Mesothelial cell of epicardium (in vitro differentiated cells): ENCODE measurements at places on chromosomes 5 and 9.

DNA sequence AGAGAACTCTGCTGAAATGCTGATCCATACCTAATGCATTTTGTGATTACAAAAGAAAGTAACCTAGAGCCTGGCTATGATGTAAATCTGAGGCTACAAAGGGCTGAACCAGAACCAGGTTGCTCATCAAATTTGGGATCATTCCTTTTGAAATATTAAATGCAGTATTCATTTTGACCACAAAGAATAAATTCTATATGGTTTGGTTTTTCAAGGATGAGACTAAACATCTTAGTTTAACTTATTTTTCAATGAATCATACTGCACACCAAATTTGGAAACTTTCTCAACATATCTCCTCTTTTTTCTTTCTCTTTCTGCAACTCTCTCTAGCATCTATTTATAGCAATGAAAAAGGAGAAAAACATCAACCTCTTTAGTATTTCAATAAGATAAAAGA lies 46.5 kb downstream of the CEMIP2 start:
- H3K27me3 ChIP-seq = no peaks in the 10 kb centered on the region
- DNase-seq = no peak
- no peak overlapping the region for H3K4me3 ChIP-seq
- peaks cover 33% of the 10 kb centered on the region for H3K4me1 ChIP-seq
- no peak overlapping the region for H3K27ac ChIP-seq

- no peaks in the 10 kb centered on the region for H3K27me3 ChIP-seq
- H3K36me3 ChIP-seq = peaks cover 48% of the 10 kb centered on the region
- peak overlapping the region; percentile 76 for H3K27ac ChIP-seq
- no peak overlapping the region for H3K4me3 ChIP-seq
Observed at GRCh38 chr9:87684627-87685219, 41.2 kb upstream of the CTSL start.

DNA sequence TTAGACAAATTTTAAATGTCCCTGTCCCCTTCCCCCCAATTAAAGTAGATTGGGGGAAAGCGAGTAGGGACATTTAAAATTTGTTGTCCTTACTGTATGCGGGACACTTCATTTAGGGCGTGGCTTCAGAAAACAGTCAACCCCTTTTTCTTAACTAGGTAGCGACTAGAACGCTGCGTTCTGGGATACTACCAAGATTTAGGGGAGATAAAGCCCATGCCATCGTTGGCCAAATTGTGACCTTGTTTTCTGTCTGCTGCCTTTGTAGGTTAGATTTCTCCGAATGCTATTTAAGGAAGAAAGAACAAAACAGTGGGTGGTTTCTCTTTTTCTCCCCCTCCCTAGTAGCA lies 1.2 kb downstream of the CKS2 start:
- peaks cover 7% of the 10 kb centered on the region for H3K36me3 ChIP-seq
- peaks cover 48% of the 10 kb centered on the region for H3K4me1 ChIP-seq
- DNase-seq = no peak
- peak overlapping the region; percentile 95 for H3K4me3 ChIP-seq
- H3K27ac ChIP-seq = peak overlapping the region; percentile 93
- H3K27me3 ChIP-seq = no peaks in the 10 kb centered on the region

- no peak for DNase-seq
- H3K27me3 ChIP-seq = peaks cover 10% of the 10 kb centered on the region
- H3K4me1 ChIP-seq = no peaks in the 10 kb centered on the region
- H3K4me3 ChIP-seq = no peak overlapping the region
Observed at GRCh38 chr9:116939614-116940013, 252.5 kb downstream of the TRIM32 start.

- no peak overlapping the region for H3K4me3 ChIP-seq
- H3K27me3 ChIP-seq = peaks cover 6% of the 10 kb centered on the region
- no peak for DNase-seq
- peaks cover 3% of the 10 kb centered on the region for H3K4me1 ChIP-seq
- H3K27ac ChIP-seq = no peak overlapping the region
Observed at GRCh38 chr5:5542654-5543053, 120.2 kb downstream of the ICE1 start.

- H3K27me3 ChIP-seq = peaks cover 37% of the 10 kb centered on the region
- no peak overlapping the region for H3K27ac ChIP-seq
- H3K36me3 ChIP-seq = no peaks in the 10 kb centered on the region
- no peaks in the 10 kb centered on the region for H3K4me1 ChIP-seq
Observed at GRCh38 chr5:2515180-2515764, 236.2 kb downstream of the IRX2 start.

DNA sequence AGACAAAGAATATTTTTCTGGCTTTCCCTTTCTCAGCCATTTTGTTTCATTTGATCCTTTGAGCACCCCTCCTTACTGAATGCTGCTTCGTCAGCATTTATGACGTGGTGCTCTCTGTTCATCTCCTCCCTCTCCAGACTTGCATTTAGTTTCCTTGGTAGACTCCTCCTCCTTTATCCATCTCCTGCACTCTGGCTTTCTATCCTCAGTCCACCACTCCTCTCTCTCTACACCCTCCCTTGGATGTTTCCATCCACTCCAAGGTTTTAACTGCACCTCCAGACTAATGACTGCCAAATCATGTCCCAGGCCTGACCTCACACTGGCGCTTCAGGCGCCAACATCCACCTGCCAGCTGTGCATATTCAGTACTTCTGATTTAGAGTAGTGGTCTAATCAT lies 245.4 kb downstream of the RAB3C start:
- no peak overlapping the region for H3K27ac ChIP-seq
- H3K36me3 ChIP-seq = no peaks in the 10 kb centered on the region
- no peak overlapping the region for H3K4me3 ChIP-seq

DNA sequence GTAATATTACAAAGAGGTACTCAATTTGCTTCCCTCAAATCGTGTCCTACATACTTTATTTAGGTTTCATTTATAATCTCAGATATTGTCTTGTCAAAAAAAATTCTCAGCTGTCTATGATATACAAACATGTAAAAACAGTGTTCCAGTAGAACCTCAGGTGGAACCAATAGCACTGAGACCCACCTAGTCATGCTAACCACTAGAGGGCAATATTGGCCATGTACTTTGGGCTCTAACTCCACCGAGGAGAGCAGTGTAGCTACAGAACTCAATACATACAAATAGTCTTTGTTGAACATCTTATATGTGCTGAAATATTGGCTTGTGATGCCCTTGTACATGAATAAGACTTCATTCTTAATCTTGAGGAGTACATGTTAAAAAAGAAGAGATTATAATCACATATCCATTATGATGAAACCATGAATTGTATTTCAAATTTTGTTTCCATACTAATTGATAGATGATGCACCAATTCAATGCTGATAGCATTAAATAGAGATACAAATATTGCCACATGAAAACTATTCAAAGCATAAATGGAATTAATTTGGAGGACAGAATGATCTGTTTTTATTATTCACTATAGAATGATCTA lies 71.2 kb upstream of the CNTLN start:
- no peaks in the 10 kb centered on the region for H3K27me3 ChIP-seq
- DNase-seq = no peak
- H3K4me3 ChIP-seq = no peak overlapping the region
- no peak overlapping the region for H3K27ac ChIP-seq
- H3K36me3 ChIP-seq = no peaks in the 10 kb centered on the region

DNA sequence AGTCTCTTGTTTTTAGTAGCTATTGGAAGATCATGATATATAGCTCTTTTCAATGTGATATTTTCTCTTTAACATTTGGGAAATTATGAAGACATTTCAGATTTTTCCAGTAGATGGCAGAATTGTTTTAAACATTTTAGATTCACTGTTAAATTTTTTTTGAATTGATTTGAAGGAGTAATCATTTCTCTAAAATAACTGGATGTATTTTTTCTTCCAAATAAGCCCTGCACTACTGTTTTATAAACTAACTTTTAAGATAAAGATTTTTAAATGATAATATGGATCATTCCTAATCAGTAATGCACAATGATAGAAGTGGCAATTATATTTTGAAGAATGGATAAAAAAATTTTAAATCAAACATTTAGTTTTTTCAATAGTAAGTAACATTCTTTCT lies 14.2 kb downstream of the NDUFAF2 start:
- H3K27ac ChIP-seq = no peak overlapping the region
- H3K36me3 ChIP-seq = peaks cover 9% of the 10 kb centered on the region
- no peak overlapping the region for H3K4me3 ChIP-seq

GRCh38 chr5:84191281-84191680 lies 193.4 kb downstream of the EDIL3 start:
- no peak overlapping the region for H3K27ac ChIP-seq
- no peak for DNase-seq
- no peaks in the 10 kb centered on the region for H3K4me1 ChIP-seq
- H3K4me3 ChIP-seq = no peak overlapping the region
- H3K36me3 ChIP-seq = no peaks in the 10 kb centered on the region

DNA sequence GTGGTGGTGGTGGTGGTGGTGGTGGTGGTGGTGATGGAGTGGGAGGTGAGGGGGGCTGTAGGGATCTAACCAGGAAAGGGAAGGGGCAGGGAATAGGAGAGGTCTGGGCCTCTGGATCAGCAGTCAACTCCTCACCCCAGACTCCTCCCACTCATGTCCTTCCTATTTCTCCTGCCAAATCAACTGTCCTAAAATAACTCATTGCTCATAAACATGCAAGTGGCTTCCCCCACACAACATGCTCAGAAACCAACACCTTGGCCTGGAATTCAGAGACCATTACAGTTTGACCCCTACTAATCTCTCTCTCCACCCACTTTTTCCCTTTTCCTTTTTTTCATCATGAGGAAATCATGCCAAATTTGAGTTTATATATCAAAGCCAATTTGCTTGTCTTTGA lies 8.4 kb upstream of the FSD1L start:
- peaks cover 11% of the 10 kb centered on the region for H3K4me1 ChIP-seq
- no peaks in the 10 kb centered on the region for H3K27me3 ChIP-seq
- H3K27ac ChIP-seq = no peak overlapping the region
- H3K4me3 ChIP-seq = no peak overlapping the region

DNA sequence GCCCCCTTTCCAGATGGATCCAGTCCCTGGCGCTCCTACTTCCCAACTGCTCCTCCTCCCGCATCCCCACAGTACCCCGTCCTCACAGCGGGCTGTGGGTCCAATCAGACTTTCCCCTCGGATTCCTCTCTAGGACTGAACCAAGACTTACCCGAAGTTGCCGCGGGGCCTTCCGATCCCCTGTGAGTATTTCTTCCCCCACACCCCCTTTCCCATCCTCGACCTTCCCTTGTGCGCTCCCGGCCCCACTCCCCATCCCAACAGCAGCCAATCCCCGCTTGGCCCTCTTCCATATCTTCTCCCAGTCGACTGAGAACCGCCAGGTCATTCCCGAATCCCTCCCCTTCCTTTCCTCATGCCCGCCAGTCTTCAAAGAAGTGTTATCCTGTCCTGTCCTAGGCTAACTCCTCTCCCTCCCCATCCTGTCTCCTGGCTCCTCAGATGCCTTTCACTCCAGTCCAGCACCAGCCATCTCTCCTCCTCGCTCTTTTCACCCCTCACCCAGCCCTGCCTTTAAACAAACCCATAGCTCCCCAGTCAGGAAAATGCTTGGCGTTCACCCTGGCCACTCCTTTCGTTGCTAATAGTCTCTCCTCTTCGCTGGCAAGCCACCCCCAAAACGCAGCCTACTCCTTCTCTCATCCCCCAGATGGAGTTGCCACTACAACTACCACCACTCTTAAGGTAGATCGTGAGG lies 646 bp downstream of the SWI5 start:
- peaks cover 47% of the 10 kb centered on the region for H3K4me1 ChIP-seq
- H3K4me3 ChIP-seq = peak overlapping the region; percentile 94
- H3K27ac ChIP-seq = peak overlapping the region; percentile 96
- H3K27me3 ChIP-seq = no peaks in the 10 kb centered on the region
- peaks cover 5% of the 10 kb centered on the region for H3K36me3 ChIP-seq

DNA sequence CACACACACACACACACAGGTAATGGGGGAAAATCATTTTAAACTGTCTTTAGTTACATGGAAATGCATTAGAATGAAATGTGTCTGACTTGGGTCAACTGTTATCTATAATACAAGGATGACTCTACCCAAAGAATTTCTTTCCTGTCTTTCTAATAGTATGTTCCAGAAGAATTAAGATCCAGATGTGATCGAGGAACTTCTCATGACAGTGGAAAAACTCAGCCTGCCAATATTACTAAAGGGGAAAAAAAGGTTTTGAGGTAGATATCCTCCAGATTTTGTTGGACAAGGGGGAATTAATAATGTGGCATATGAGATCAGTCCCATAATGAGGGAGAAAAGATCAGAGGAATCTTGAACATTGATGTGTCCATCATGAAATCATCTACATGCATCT lies 190.6 kb upstream of the MAP3K1 start:
- no peak overlapping the region for H3K4me3 ChIP-seq
- H3K4me1 ChIP-seq = peaks cover 10% of the 10 kb centered on the region
- peaks cover 26% of the 10 kb centered on the region for H3K36me3 ChIP-seq
- DNase-seq = no peak
- no peaks in the 10 kb centered on the region for H3K27me3 ChIP-seq

DNA sequence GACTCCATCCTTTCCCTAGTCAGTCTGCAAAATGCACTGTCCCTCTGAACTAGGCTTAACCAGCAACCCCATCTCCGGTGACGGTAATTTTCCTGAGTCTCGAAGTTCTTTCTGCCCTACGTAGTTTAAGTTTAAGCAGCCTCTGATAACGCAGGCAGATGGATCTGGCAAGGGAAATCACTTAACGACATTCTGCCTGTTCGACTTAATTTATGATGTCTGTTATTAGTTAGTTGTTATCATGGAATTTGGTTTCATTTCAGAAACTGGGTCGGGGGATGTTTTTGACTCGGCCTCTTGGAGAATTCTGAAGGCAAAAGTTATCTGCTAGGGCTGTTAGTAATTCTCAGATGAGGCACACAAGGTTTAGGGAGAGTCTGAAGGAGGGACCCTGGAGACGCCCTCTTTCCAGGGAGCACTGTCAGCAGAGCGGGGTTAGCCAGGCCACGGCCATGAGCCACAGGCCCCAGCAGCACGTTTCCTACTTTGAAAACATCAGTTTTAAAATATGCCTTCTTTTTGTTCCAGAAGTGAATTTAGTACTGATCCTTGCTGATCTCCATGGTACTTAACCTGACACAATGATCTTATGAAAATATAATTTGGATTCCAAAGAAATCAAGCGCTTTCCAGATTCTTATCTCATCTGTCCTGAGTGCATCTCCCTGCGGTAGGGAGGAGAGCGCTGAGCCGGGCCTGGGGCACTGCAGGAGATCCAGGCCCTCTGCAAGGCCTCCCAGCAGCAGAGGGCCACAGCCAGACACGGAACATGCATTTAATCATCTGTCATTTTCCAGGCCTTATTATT lies 171.0 kb upstream of the OTULINL start:
- DNase-seq = no peak
- H3K27me3 ChIP-seq = no peaks in the 10 kb centered on the region
- peaks cover 38% of the 10 kb centered on the region for H3K4me1 ChIP-seq
- peaks cover 23% of the 10 kb centered on the region for H3K36me3 ChIP-seq
